Islet precursor cell (in vitro differentiated cells): ENCODE measurements at places on chromosomes 1 and 21.

DNA sequence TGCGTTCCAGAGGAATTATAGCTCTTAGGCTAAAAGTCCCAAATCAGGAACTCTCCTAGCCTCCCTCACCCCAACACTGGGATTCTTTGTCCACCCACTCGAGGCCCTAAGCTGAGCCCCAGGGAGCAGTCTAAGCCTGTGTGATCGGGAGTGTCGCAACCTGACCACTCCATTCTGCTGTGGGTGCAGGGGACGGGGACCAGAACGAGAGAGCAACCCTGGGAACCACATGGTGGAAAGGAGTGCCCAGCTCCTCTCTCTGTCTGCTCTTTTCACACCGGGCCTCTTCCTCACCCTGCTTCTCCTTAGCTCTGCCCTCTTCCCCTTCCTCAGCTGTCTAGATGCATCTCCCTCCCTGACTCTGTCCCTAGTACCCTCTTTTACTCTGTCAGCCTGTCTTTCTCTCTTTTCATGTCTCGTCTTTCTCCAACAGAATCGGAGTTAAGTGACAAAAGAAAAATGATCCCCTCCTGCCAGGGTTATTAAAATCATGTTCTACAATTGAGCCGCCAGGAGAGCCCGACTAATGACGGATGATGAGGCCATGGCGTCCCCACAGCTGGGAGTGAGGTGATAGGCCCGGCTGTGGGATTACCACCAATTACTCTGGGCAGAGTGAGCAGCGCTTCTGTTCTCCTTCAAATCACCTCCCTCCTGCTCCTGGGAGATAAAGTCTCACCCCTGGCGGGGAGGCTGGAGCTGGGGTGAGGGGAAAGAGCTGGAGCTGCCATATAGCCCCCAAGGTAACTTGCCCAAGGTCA lies 34.5 kb upstream of the CSF3R start:
- peak; percentile 40 for DNase-seq

DNA sequence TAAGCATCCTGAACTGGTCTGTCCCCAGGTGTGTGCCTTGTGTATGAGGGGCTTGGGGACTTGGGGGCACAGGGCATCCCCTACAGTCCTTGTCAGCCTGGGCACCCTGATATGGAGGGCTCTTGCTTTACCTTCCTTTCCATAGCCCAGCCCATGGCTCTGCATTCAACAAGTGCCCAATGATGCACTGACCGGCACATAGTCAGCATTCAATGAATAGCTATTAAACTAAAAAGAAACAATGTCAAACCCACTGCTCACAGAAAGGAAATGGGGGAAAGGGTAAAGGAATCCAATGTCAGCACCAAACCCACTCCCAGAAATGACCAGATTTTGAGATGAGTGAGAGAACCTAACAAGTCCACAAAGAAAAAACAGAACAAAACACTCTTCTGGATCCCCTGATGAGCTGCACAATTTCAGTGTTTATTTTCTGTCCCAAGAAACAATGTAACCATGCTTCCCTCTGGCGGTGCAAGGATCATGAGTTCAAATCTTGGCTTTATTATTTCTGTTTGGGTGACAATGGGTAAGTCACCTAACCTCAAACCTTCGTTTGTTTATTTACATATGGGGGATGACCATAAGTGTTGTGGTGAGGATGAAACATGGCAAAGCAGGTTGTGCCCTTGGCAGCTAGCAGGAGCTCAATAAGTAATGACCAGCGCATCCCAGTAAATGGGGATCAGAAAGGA lies 22.0 kb downstream of the SYT6 start:
- DNase-seq = no peak

GRCh38 chr1:27400082-27400962 lies 7.9 kb downstream of the GPR3 start:
- DNase-seq = peak; percentile 52

- no peak for DNase-seq
Measured at GRCh38 chr1:67491280-67491679, 61.1 kb upstream of the SERBP1 start.
